ENCODE measurements at places on chromosomes 4 and X. TPM values are rescaled to one million over a fixed set of nuclear protein-coding genes. Genes with fewer than 3 reads are reported as not detected.

Gene SH3TC1
- 59.5 TPM for total RNA-seq

Gene CC2D2A
- total RNA-seq, result 65.7 TPM

Gene P2RY8
- total RNA-seq, result 1.2 TPM

Gene GPC4
- 17.1 TPM for total RNA-seq

Gene MTMR1
- 17.3 TPM for total RNA-seq

Gene MAGEA11
- not detected for total RNA-seq

Gene CSAG2
- not detected for total RNA-seq

Gene IGSF1
- total RNA-seq, result 0.24 TPM

Gene RAI2
- 4.1 TPM for total RNA-seq

Gene BEX1
- 1.2 TPM for total RNA-seq

Gene STARD8
- total RNA-seq, result 2.4 TPM

Gene SLC25A31
- total RNA-seq, result 5.8 TPM

Gene LPAR4
- 4.8 TPM for total RNA-seq

Gene MAOA
- total RNA-seq, result 12.5 TPM

Gene SLC4A4
- total RNA-seq, result 4.3 TPM

Gene MSANTD1
- 10.6 TPM for total RNA-seq

Gene MAGEE2
- total RNA-seq, result 0.48 TPM

Gene CA5B
- 6.3 TPM for total RNA-seq

Gene HSFX2
- 0.96 TPM for total RNA-seq

Gene TCEAL7
- 11.3 TPM for total RNA-seq

Gene TRAPPC2
- total RNA-seq, result 41.2 TPM

Gene TASL
- total RNA-seq, result 1.9 TPM
